ENCODE measurements at places on chromosomes 5 and 9. TPM values are rescaled to one million over a fixed set of nuclear protein-coding genes. Genes with fewer than 3 reads are reported as not detected.
A peak's percentile ranks its signal among the peaks of the same experiment; 100 is the strongest.

- DNase-seq: no peak
Observed at GRCh38 chr9:133257465-133257956, 17.5 kb downstream of the ABO start.

GRCh38 chr5:63125862-63126261 lies 547.2 kb downstream of the LRRC70 start:
- peak; percentile 66 for DNase-seq

DNA sequence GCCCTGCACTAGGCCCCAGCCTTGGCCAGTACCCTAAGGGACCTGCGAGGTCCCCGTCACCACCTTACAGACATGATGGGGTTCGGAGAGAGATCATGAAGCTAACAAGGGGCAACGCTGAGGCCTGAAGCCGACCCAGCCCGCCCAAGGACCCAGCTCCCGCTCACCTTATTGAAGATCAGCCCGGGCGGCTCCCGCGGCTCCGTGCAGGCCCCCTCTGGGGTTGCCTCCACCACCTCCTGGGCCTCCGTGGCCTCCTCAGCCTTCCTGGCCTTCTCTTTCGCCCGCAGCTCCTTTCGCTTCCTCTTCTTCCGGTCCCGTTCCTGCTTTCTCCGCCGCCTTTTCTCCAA lies 3.6 kb downstream of the SURF6 start:
- DNase-seq: no peak

GRCh38 chr5:121608826-121609225 lies 242.9 kb upstream of the FTMT start:
- no peak for DNase-seq

ADGRV1 gene
- total RNA-seq: 10.0 TPM
